ENCODE measurements at places on chromosomes 2 and 18.
A peak's percentile ranks its signal among the peaks of the same experiment; 100 is the strongest.

GRCh38 chr2:207274530-207275189 lies 108.9 kb upstream of the KLF7 start:
- DNase-seq = no peak

DNA sequence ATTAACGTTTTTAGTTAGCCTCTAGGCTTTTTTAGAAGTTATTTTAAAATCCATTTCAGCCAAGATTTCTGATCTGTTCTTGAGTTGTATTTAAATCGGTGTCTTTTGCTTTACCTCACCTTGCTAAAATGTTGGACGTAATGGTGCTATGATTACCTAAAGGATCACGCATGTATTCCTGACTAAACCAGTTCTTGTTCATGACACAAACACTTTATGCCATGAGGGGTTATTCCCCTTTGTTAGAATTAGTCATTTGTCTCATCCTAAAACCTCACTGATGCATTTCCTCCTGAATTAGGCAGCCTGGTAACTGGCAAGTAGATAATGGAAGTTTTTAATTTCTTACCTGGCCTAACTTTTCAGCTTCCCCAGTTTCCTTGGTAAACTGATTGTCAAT lies 185.4 kb upstream of the TANK start:
- no peak for DNase-seq

DNA sequence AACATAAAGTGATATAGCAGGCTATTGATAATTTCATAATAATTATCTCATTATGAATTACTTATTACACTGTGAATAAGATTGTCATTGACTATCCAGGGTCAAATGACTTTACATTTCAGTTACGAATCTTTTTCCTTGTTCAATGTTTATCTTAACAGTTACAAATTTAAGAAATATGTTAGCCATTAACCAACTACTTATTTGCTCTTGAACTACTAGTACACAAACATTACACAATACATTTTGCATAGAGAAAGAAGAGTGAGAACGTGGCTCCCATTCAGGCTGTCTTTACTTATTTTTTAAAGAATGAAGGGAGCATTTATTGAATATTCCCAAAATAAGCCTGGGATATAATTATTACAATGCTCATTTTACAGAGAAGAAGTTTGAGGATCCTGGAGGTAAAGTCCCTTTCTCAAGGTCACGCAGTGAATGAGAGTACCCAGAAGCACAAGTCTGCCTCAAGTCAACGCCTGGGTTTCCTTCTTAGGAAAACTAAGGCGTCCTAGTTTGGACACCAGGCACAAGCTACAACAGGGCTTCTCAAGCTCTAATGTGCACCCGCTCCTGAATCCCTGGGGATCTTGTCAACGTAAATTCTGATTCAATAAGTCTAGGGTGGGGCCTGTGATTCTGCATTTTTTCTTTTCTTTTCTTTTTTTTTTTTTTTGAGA lies 164.2 kb downstream of the FIGN start:
- DNase-seq = no peak

GRCh38 chr2:152552888-152553287 lies 164.4 kb downstream of the PRPF40A start:
- no peak for DNase-seq

- no peak for DNase-seq
Observed at GRCh38 chr2:120952318-120952717, 216.7 kb downstream of the GLI2 start.

DNA sequence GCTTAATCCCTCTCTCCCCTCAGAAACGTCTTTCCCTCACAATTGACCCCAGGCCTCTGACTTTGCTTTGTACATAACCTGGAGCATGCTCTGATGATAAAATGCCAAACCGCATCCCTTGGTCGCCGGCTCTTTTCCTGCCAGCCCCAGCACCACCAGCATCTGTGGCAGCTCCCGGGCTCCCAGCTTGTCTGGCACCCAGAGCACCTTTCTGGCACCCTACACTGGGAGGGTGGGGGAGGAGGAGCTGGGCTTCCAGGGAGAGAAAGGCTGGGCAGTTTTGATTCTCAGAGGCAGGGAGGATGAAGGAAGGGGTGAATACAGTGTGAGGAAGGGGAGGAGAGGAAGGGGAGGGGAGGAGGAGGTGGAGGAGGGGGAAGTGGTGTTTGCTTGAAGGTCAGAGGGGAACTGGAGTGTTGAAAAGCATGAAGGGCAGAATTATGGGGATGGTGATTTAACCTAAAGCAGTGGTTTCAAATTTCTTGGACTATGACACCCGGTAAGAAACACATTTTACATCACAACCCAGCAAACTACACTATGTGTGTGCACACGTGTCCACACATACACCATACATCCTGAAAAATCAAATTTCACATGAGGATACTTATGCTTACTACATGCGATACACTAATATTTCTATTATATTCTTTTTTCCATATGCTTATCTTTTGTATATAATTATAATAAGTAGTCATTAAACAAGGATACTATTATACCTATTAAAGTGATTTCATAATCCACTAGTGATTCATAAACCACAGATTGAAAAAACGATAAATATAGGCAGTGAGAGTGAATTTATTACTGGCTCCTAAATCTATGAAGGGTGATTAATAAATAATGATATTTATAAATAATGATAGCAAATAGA lies 30.0 kb upstream of the IGFBP2 start:
- DNase-seq = no peak

- DNase-seq = no peak
Observed at GRCh38 chr2:189444322-189444721, 3.0 kb downstream of the WDR75 start.

GRCh38 chr2:129757915-129758783 lies 221.3 kb upstream of the RAB6C start:
- no peak for DNase-seq

- no peak for DNase-seq
Observed at GRCh38 chr18:79733986-79734770, 54.6 kb downstream of the CTDP1 start.

GRCh38 chr2:195333869-195334268 lies 323.2 kb upstream of the SLC39A10 start:
- no peak for DNase-seq

DNA sequence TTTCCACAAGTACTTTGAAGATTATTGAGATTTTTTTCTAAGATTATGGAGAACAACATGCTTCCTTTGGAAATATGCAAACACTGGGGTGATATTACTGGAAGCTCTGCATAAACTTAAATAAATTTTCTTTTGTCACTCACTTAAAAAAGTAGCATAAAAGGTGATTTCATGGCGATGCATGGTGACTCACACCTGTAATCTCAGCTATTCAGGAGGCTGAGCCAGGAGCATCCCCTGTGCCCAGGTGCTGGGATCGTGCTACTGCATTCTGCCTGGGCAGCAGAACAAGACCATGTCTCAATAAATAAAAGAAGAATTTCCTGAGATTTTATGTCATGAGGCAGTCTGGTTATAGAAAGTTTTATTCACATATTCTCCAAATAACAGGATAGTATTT lies 679.1 kb upstream of the CDH2 start:
- DNase-seq = no peak

- no peak for DNase-seq
Observed at GRCh38 chr2:143468341-143468888, 339.2 kb downstream of the ARHGAP15 start.

GRCh38 chr2:38498045-38498481 lies 104.7 kb downstream of the HNRNPLL start:
- DNase-seq = no peak

- no peak for DNase-seq
Observed at GRCh38 chr2:145194673-145195072, 674.8 kb upstream of the ZEB2 start.

DNA sequence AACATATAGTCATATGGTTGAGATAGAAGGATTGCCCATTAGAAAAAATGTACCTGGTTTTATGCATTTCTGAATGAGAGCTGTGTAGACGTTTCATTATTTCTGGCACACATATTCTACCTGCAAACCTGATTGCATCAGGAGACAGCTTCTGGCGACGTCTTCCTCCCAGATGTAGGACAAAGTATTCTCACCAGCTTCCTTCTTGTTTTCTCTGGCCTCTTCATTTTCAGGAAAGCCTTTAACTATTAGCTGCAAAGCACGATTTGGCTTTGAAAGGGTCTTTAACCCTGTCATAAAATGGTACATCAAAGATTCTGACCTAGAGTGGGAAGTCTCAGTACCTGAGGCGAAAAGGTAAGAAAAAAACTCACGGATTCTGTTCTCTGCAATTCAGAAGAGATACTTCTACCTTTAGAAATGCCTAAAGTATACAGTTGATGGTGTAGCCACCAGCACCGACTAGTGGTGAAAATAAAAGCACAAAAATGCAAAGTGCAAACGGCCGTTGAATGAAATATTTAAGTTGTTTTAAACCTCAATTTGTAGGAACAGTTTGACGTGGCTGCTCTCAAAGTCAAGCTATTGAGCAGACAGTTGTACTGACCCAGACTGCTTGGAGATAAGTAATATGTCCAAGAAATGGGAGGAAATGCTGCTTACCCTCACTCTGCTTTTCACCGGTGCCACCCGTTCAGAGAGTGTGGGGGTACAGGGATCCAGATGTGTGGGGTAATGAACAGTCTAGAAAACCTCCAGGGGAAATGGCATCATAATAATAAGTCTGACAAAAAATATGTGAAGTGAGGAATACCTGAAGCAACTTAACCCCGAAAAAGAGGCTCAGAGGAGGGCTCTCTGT lies 20.2 kb downstream of the IL18RAP start:
- peak; percentile 11 for DNase-seq

GRCh38 chr2:36277881-36278523 lies 77.6 kb upstream of the CRIM1 start:
- no peak for DNase-seq

DNA sequence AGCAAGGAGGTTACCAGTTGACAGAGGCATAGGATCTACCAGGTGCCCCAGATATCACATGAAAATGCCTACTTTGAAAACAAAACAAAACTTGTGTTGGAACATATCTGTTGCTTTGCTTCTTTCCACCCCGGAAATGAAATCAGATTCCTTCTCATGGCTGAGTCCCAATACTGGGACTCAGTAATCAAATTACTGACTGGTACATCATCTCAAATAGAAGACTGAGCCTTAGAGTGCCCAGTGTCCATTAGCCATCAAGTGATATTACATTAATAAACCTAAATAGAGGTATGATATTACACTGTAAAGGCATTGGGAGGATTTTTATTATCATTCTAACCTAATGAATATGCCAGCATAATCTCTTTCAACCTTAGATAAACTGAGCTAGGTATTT lies 48.6 kb upstream of the MSTN start:
- no peak for DNase-seq

DNA sequence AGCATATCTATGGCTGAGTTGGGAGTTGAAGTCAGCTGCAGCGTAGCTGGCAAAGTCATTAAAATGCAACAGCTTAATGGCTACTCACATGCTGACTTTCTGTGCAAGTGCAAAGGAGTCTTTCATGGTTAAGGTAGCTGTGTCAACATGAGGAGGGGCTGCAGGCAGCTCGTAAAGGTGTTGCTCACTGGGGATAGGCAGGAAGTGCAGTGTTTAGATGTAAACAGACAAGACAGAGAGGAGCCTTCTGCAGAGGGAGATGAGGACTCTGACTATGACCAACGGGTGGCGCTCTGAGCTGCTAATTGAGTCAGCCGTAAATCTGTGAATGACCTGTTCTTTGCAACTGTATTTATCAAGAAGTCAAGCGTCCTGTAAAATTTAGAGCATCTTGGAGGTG lies 22.3 kb upstream of the CAVIN2 start:
- DNase-seq = no peak

GRCh38 chr2:67423489-67423888 lies 26.4 kb downstream of the ETAA1 start:
- DNase-seq = no peak

GRCh38 chr2:31558401-31559295 lies 22.1 kb downstream of the SRD5A2 start:
- DNase-seq = no peak

GRCh38 chr2:216229277-216229914 lies 120.2 kb downstream of the XRCC5 start:
- DNase-seq = no peak

DNA sequence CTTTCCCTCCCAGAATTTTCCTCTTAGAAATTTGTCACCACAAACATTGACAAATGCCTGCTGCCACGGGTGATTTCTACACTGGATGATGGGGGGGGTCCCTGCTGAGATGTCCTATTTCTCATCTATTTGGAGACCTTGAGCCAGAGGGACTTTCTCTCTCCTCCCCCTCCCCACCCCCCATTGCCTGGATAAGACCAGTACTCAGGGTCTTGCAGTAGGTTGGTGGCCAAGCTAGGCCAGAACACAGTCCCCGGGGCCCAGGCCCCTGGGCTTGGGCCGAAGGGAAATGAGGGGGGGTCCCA lies 560 bp upstream of the DUSP2 start:
- DNase-seq = no peak

- DNase-seq = no peak
Observed at GRCh38 chr2:219344751-219345430, 12.3 kb upstream of the RESP18 start.

DNA sequence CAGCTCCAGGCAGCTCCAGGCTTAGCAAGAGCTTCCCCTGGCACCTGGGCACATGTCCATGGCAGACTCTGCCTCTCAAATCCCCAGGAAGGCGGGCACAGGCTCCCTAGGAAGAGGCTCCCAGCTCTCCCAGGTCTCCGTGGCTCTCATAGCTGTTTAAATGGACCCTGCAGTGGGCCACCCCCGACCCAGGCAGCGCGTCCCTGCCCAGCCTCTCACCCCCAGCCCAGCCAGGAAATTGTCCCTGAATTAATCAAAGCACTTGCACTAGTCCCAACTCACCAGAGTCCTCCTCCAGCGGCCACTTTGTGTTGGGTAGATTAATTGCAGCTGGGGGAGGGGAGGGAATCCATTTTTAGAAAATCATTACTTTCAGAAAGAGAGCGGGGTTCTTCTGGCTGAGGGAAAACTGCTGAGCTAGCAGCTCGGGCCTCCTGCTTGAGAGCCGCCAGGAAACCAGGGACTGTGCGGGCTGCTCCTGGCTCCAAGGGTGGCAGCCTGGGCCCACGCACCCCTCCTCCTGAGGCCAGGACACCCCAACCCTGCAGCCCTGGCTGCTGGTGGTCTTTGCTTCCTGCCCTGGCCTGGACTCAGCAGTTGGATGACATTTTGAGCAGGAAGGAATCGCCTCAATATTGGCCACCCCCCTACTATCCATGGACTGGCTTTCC lies 36.0 kb downstream of the SMAD7 start:
- DNase-seq = no peak

DNA sequence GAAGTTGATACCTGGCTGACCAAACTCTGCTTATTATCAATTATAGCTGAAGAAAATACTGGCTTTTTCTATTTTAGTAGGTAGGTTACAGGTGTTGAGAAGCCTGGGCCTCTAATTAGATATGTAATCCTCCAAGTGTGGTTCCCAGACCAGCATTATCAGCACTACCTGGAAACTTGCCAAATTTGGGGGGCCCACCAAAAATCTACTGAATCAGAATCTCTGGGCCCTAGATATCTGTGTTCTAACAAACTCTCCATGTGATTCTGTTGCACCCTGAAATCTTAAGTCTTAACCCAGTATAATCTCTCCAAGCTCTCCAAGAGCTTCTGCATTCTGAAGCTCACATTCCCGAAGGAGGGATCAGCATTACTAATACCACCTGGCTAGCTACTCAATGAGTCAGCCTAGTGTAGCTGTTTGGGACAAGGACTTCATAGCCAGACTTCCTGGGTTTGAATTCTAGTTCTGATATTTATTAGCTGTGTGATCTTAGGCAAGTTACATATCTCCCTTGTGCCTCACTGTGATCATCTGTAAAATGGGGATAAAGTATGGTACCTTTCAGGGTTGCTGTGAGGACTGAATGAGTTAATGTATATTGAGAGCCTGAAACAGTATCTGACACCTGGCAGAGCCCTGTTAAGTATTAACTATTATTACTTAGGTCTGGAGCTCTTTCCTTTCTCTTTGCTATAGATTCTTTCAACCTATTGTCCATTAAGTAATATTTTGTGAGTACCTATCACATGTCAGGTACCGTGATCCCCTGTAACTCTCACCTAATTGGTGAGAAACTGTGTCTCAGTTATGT lies 94.1 kb upstream of the CD302 start:
- DNase-seq = no peak
